OCI-M1 (cell line): ENCODE measurements at places on chromosomes 16 and 17.

- no peak for DNase-seq
These were observed 72.5 kb downstream of the CDH13 start for GRCh38 chr16:82699260-82699659.

- no peak for DNase-seq
These were observed 42.4 kb downstream of the AMFR start for GRCh38 chr16:56382901-56383355.

- no peak for DNase-seq
These were observed 56.3 kb upstream of the IL34 start for GRCh38 chr16:70589998-70590471.

DNA sequence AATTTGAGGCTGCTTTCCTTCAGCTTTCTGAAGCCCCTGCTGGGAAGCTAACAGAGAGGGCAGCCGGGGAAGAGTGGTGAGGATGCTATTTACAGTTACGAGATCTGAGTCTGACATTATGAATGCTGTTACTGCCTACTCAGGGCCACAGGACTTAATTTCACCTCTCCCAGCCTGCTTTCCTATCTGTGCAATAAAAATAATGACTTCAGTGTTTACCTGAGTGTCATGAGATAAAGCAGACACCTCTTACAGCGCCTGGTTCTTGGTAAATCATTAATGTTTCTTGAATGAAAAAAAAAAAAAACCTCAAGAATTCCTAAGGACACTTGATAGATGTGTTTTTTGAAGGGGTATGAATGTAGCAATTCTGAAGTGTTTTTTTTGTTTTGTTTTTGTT, 24.2 kb upstream of the CPHXL start:
- no peak for DNase-seq

GRCh38 chr17:72422505-72423285, 301.9 kb downstream of the SOX9 start:
- DNase-seq: no peak

- DNase-seq: peak; percentile 98
These were observed 28.9 kb upstream of the MAP3K14 start for GRCh38 chr17:45345554-45346215.

DNA sequence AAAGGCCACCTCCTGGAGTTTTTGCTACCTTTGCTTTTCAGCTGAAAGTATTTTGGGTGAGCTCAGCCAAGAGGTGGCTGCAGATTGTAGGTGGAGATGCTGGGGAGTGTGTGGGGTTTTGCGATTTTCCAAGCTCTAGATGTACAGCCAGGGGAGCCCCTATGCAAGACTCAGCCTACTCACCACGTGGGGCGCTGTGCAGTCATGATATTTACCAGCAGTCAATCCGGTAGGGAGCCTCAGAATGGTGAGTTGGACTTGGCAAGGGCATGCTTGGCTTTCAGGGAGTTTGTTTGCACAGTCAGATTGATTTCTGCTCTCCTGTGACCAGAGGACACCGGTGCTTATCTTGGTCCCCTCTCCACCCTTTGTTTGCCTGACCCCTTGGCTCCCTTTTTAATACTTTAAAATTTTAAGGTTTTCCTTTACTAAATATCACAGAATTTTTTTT, 175.3 kb downstream of the UTP18 start:
- peak; percentile 88 for DNase-seq

DNA sequence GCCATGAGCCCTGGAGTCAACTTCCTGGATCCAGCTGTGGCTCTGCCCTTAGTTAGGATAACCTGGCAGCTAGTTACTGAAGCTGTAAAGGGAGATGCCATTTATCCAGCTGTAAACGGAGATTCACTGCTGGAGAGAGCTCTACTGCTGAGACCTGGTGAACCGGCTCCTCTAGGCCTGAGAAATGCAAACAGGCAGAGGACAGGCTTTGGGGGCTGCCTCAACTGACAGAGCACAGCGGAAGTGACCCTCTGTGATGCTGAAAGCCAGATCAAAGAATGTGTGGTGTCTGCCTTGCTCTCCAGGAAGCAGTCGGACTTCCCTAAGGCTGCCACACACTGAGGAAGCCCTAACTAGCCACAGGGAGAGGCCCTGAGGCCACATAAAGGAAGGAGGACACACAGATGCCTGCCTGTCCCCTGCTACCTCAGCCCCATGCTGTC, 21.9 kb upstream of the GPRC5C start:
- DNase-seq: no peak

GRCh38 chr16:87107201-87107600, 210.0 kb downstream of the C16orf95 start:
- DNase-seq: no peak

- DNase-seq: no peak
These were observed 19.8 kb downstream of the FMNL1 start for GRCh38 chr17:45241328-45242028.

DNA sequence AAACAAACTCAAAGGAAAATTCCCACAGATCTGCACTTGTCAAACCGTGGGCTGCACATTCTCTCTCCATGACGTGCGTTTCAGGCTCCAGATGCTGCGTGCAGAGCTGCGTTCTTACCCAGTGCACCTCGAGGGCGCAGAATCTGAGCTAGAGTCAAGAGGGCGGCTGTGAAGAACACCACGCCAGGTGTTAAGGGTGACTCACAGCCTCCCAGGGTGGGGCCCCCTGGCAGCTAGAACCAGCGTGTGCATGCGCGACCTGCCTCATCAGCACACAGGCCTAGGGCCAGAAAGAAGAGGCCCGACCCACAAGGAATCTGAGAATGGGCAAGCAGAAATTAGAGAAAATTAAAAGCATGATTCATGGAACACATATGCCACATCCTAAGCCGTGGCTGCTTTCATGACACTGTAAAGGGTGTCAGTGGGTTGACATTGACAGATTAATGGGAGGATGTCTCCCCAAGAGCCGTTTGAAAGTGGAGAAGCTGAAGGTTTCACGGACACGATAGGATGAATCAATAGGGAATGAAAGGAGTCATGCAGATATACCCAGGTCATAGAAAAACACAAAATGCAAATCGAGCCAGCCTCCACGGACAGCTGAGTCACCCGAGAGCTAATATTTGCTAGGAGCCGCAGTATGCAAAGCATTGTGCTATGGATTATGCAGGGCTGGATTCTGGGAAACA, 29.0 kb downstream of the MARCHF10 start:
- DNase-seq: no peak

DNA sequence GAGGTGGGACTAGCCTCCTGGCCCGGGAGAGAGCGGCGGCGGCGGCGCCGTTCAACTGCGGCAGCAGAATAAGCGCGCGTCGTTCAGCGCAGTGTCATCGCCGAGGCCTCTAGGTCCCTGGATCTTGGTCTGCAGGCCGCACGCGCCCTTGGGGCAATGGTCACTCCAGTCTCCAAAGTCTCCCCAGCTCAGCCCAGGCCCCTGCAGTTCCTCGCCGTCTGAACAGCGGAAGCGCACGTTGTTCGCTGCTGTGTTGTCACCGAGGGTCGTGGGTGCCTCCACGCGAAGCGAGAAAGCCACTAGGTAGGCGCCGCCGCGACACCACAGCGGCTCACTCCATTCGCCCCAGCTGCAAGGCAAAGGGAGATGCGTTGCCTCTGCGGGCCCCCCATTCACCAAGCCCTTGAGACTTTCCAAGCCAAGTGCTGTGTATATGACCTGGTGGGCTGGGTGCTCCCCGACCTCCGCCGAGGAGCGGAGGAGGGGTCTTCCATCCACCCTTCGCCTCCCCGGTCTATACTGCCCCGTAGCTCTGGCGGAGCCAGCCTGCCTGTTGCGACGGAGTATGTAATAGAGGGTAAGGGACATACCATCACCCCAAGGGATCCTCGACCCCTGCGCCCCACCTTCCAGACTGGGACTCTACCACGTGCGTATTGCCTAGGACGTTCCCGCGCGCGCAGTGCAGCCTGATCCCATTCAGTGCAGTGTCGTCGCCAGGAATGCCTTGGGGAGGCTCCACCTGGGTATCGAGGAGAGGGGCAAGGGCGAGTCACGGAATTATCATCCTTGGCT, 656 bp downstream of the VMO1 start:
- DNase-seq: no peak

DNA sequence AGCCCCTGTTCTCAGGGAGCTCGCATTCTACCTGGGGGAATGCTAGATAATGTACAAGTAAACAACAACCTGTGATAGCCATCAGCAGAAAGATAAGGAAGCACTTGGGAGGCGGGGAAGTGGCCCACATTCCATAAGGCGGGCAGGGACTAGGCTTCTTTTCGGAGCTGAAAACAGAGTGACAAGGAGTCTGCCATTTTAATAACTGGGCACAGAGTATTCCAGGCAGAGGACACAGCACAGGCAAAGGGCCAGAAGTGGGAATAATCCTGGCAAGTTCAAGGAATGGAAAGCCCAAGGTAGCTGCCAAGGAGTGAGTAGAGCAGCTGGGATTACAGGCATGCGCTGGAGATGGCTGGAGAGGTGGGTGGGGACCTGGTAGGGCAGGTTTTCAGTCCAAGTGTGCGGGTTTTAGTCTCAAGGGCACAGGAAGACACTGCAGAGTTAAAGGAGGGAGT, 24.3 kb downstream of the USP43 start:
- DNase-seq: no peak

DNA sequence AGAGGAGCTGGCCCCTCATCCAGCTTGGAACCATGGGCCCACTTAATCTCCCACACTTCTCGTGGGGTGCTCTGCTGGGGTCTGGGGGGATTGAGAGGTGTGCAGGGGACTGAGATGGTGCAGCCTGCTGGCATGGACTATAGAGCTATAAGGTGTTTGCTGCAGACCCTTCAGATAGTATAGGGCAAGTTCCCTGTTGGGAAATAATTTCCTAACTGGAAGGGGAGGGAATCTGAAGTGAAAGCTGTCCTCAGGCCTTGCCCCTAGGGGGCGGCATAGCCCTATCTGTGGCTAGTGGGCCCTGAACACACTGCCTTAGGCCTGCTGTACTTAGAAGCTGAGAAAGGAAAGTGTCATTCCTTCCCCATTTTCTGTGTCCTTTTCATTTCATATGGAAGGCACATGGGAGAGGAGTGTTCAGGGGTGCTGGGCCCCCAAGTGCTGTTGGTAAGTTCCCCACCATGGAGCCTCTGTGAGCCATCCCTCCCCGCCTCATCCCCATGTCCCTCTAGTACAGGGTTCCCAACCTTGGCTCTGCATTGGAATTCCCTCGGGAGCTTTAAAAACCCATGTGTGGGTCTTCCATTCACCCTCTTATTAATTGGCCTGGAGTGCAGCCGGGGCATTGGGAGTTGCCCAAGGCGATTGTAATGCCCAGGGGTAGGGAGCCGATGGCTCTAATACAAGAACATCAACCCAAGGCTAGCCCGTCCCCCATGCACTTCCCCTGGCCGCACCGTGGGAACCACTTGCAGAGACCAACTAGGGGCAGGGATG, 19.7 kb downstream of the GOSR2 start:
- peak; percentile 83 for DNase-seq

GRCh38 chr17:76660656-76661042, 17.1 kb upstream of the ST6GALNAC1 start:
- DNase-seq: no peak

GRCh38 chr17:7413346-7413985, 5.8 kb downstream of the NLGN2 start:
- no peak for DNase-seq

GRCh38 chr16:75996491-75996890, 270.2 kb upstream of the CPHXL start:
- no peak for DNase-seq

- DNase-seq: no peak
These were observed 254.0 kb downstream of the CNTNAP4 start for GRCh38 chr16:76531236-76531635.

DNA sequence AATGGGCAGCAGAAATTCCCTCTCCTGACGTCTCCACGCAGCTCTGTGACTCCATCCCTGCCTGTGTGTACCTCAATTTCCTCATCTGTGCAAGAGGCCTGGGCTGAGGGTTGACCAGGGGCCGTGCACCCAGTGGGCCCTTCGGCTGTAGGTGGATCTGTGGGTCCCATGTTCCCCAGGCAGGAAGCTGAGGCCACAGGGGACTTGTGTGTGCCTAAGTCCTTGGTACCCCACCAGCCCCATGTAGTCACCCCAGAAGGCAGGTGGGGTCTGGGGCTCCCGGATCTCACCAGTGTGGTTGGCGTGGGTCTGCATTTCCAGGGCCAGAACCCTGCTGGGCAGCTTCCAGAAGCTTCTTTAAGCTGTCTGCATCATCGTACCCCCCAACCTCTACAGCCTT, 177.4 kb upstream of the GSE1 start:
- no peak for DNase-seq

DNA sequence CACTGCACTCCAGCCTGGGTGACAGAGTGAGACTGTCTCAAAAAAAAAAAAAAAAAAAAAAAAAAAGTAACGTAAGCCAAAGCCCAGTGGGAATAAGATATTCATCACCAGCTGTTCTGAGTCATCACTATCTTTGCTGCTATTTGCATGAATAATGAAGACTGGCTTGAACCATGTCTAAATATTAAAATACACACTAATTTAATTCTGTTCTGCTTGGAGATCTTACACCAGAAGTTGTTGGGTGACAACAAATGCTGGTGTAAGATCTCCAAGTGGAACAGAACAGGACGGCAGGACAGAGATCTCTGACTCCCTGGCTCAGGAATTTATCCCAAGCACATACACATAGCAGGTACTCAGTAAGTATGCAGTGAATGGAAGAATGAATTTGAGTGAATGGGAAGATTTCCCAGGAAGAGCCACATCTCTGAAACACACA, 19.6 kb downstream of the DNAH17 start:
- DNase-seq: peak; percentile 18

DNA sequence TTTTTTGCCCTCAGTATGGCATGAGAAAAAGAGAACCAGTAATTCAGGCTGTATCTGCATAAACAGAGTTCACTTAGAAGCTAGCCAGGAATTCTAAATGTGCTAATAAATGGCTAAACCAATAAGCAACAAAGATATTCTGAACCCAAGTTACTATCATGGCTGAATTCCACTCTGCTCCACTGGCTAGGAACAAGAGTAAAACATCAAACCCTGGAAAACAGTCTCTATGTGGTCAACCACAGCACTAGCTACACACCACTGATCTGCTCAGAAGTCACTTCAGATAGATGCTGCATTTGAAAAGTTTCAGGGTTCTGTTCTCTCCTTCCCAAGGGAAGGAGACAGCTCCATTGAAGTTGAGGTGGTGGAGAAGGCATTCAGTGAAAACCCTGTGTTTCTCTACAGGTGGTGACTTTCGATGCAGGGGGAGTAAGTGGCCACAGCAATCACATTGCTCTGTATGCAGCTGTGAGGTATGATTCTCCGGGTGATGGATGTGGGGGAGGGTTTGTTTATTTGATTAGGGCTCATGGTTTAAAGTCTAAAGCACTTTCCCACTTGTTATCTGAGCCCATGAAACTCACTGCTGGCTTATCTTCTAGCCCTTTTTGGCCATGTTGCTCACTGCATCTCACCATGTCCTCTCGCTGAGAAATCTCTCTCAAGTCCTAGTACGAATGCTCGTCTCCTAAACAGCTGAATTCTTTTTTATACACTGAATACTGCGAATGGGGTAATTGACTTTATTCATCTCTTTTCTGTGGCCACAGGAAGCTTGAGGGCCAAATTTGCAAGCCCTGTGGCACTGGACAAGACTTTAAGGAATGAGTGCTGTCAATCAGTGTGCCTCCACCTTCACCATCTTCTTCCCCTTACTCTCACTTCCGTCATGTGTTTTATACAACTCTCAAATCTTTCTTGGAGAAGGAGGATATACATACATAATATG, 39.9 kb downstream of the CENPV start:
- peak; percentile 81 for DNase-seq
